ENCODE measurements at places on chromosomes 2 and 18.

- DNase-seq, result no peak
Observed at GRCh38 chr2:25374827-25375226, 33.1 kb upstream of the DNMT3A start.

DNA sequence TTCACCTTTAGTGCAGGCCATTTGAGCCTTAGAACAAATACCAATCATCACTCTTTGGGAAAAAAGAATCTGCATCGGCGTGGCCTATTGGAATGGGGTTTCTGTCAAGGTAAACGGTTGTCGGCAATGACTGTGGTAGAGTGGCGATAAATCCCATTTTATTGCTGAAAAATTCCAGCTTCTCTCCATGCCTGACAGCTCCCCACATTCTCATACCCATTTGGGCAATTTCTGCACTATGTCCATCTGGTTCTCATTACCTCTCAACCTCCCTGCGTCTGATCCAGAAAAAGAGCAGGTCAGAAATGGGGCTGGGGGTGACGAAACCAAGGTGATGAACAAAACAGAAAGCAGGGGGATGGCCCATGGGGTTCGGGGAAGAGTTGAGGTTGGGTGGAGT, 254.0 kb downstream of the MEIS1 start:
- no peak for DNase-seq

DNA sequence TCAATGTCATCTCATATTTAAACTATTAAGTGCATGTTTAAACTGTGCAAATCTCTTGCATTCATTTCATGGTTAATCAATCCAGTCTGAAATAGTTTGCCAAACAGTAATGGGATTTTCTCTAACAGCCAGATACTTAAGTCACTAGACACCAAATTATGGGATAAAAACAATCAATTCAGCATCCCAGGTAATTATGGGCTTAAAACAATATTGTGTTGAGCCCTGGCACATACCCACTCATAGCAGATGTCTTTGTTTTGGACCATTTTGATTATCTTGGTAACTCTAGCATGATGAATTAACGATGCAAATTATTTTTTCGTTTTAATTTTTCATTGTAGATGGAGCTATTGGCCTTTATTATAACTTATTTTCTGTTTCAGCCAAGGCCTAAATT, 118.5 kb upstream of the CD302 start:
- no peak for DNase-seq

DNA sequence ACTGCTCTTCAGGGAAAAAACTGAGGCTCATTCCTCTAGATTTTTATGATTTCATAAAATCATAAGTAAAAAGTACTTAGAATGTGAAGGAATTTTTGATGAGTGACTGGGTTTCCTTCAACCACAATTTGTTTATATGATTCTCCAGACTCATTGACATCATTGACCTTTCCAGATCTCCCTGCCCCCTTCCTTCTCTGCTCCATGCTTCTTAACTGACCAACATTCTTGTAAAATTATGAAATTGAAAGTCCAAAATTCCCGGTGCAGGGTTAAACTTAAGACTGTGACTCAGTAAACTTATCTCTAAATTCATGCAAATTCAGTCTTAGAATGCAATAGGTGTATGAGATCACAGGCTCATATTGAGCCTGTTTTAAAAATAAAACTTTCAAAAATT, 648.9 kb downstream of the TDRD15 start:
- DNase-seq, result no peak

DNA sequence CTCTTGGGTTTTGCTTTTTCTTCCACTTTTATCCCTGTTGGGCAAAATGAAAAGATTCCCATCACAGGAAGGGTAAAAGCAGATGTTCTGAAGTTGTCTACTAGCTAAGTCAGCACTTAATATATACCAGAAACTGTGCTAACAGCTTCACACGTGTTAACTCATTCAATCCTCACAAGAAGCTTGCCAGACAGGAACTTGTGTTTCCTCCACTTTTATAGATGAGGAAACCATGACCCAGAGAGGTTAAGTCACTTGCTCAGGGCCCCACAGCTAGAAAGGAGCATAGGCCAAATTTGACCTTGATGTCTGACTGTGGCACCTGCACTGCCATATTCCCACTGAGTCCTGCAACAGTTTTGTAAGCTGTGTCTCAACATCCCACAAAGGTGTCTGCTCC, 76.8 kb upstream of the EPC2 start:
- no peak for DNase-seq

DNA sequence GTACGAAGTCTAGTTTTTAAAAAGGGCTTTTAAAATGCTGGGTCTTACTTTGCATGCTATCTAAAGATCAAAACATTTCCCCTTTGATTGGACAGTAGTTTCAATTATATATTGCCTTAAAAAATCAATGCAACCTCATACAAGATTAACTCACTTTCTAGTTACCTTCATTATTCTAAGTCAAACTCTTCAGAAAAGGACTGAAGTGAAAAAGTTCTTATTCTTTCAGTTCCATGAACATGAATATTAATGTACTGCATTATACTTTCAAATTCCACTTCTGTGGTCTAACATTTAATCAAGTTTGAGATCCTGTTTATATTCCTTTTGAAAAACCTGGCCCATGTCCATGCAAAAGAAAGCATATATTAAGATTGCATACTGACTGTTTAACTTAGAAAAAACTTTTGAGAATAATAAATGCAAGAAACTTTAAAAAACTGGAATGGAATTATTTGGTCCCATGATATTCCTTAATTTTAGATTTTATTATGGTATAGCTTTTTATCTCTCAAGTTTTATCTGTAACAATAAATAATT, 11.2 kb upstream of the ENOSF1 start:
- DNase-seq, result no peak

DNA sequence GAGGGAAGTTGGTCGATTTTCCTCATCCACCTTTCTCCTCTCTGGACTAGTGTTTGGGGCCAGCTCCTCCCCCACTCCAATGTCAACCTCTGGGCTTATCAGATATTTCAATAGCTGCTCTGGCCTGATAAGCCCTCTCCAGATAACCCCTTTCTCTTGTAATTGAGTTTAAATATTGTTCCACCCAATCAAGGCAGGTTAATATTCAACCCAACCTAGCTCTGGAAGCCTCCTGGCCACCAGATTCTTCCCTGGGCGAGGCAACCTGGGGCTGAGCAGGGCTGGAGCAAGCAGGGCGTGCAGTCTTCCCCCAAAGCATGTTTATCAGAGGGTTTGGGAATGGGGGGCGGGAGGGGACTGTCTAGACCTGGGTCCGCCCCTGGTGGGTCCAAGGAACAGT, 73.8 kb downstream of the TFCP2L1 start:
- no peak for DNase-seq

GRCh38 chr2:11154016-11154922, 998 bp upstream of the SLC66A3 start:
- no peak for DNase-seq

- no peak for DNase-seq
Observed at GRCh38 chr2:219186754-219187456, 8.8 kb downstream of the RETREG2 start.

- no peak for DNase-seq
Observed at GRCh38 chr2:223811757-223812156, 25.6 kb downstream of the AP1S3 start.

- DNase-seq, result no peak
Observed at GRCh38 chr2:219658874-219659273, 31.4 kb downstream of the SLC4A3 start.

- no peak for DNase-seq
Observed at GRCh38 chr18:8890957-8891464, 185.7 kb downstream of the MTCL1 start.

DNA sequence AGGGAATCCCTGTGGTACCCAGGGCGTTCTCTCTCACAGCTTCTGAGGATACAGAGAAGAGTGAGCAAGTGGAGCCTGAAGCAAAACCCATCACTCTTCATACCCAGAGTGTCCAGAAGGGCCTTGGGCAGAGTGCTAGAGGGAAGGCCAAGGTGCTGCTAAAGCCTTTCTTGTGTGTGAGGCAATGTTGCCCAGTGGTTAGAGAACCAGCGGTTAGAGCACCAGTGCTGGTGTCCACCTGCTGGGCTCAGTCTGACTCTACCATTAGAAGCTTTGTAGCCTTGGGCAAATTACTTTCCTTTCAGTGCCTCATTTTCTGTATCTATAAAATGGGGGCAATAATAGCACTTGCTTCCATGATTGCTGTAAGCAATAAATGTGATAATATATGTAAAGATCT, 210.5 kb upstream of the SKOR2 start:
- no peak for DNase-seq

GRCh38 chr2:214217599-214217998, 193.3 kb upstream of the VWC2L start:
- no peak for DNase-seq

GRCh38 chr2:123366239-123366837, 658.7 kb upstream of the CNTNAP5 start:
- no peak for DNase-seq

- no peak for DNase-seq
Observed at GRCh38 chr2:189109921-189110397, 69.6 kb downstream of the COL5A2 start.

DNA sequence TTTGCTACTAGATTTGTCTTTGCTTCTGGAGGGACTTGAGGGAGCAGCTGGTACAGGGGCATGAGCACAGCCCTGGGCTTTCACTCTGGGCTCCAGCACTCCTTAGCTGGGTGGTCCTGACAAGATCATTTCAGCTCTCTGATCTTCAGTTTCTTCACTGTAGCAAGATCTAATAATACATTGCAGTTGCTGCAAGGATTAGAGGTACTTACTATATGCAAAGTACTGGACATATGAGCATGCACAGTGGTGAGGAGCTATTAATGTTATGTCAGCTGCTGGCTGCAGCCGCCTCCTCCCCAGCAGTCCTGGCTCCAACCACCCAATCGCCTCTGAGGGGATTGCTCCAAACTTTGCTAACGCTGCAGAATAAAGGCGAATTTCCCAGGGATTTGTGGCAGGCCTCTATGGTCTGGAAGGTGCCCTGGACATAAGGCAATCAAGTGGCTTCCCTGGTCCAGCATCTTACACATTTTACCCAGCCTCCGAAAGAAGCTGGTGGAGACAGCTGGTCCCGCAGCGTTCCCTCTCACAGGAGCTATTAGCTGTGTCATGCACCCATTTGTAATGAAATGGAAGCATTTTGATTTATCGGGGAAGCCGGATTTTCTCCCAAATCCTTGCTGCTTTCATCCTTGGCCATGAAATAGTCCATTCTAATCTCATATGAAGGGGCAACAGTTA, 96.7 kb downstream of the RHOB start:
- no peak for DNase-seq

DNA sequence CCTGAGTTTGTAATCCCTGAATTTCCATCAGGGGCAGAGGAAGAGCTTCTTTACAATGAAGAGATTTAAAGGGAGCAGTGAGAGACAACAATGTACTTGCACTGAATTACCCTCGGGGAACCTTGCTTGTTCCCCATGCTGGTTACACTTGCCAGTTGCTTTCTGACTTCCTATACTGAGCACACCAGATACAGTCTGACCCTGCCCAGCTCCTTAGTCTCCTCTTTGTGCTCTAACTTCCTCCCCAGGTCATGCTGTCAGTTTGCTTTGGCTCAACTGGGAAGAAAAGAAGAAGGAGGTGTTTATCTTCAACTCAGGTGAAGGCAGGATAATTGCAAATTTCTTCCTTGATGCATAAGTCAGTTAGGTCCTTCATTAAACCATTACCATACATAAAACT, 658.4 kb downstream of the NYAP2 start:
- DNase-seq, result no peak

DNA sequence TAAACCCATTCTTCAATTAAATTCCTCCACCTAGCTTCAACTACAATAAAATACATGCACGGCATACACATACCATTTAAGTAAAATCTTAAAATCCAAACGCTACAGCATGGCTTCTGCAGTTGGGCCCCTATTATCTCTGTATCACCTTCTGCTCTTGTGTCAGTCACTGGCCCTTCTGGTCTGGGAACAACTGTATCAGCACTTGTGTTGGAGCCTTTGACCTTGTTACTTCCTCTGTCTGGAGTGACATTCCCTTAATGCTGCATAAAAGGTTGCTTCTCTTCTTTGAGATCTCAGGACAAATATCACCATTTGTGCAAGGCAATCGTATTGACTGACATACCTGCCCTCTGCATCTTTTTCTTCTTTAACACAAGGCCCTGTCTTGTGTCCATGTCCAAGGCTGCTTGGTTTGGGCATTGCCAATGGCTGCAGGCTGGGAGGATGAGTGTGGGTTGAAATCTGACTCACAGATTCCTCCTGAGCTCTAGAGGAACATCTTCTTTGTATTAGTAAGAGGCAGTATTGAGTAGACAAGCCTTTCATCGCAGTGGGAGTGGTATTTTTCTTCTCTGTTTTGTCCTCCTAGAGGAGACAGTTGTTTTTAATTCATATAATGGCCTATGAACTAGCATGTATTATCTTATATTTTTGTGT, 267.8 kb upstream of the TRIB2 start:
- DNase-seq, result no peak

GRCh38 chr2:55224761-55225261, 7.3 kb downstream of the CLHC1 start:
- DNase-seq, result no peak
